Small intestine (tissue), 16 donors: ENCODE measurements at places on chromosomes 5 and 9. TPM values are rescaled to one million over a fixed set of nuclear protein-coding genes. Genes with fewer than 3 reads are reported as not detected.

LEAP2 gene
- 2.2 TPM for polyA plus RNA-seq

GRCh38 chr5:172118891-172119290, 69.1 kb downstream of the STK10 start:
- no peak for DNase-seq
- no peaks in the 10 kb centered on the region for H3K4me1 ChIP-seq
- H3K27me3 ChIP-seq: no peaks in the 10 kb centered on the region
- H3K4me3 ChIP-seq: no peak overlapping the region
- no peak overlapping the region for H3K27ac ChIP-seq
- H3K36me3 ChIP-seq: no peaks in the 10 kb centered on the region

GRCh38 chr9:125747053-125747764, at the start of gene PBX3:
TSS of gene PBX3 (plus strand) at chr9:125747373.
- DNase-seq: peak; percentile 76
- H3K4me1 ChIP-seq: peaks cover 3% of the 10 kb centered on the region
- peak within 1 kb of the TSS; percentile 76 for H3K27ac ChIP-seq
- H3K36me3 ChIP-seq: no peaks in the 10 kb centered on the region
- H3K27me3 ChIP-seq: peaks cover 25% of the 10 kb centered on the region
- H3K4me3 ChIP-seq: peak within 1 kb of the TSS; percentile 68

DNA sequence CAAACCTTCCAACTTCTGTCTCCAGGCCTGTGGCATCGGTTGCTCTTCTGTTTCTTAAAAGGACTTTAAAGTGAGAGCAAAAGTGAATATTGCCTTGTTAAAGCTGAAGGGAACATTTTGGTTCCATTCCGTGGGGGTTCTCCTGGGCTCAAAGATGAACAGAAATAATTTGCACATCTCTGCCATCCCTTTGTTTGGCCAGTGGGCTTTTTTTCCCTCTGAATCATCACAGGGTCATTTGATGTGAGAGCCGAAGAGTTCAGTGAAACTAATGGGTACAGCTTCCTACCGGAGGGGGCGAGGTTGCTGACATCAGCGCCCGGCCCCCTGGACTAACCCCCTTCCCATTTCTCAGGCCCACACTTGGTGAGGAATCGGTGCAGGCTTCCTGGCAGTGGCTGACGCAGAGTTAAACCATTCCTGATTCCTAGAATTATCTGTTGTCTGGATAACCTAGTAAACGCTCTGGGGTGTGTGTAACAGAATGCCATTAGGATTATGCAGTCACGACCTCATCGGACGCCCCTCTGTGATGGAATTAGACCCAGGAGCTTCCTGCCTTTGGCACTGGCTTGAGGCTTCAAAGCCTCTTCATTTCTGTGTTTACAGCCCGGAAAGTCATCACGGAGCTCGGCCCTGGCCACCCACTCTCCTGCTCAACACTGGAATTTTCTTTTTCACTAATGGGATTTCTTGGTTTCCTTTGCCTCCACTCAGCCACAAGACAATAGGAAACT, 61.6 kb upstream of the RPL26L1 start:
- no peaks in the 10 kb centered on the region for H3K27me3 ChIP-seq
- H3K4me3 ChIP-seq: no peak overlapping the region
- no peaks in the 10 kb centered on the region for H3K4me1 ChIP-seq
- H3K27ac ChIP-seq: peak overlapping the region; percentile 91

CCL27 gene
- not detected for polyA plus RNA-seq

GRCh38 chr5:174777583-174777982, 53.2 kb downstream of the MSX2 start:
- no peaks in the 10 kb centered on the region for H3K27me3 ChIP-seq
- no peak overlapping the region for H3K27ac ChIP-seq
- no peaks in the 10 kb centered on the region for H3K4me1 ChIP-seq
- no peaks in the 10 kb centered on the region for H3K36me3 ChIP-seq

CAVIN4 gene
- not detected for polyA plus RNA-seq

DNA sequence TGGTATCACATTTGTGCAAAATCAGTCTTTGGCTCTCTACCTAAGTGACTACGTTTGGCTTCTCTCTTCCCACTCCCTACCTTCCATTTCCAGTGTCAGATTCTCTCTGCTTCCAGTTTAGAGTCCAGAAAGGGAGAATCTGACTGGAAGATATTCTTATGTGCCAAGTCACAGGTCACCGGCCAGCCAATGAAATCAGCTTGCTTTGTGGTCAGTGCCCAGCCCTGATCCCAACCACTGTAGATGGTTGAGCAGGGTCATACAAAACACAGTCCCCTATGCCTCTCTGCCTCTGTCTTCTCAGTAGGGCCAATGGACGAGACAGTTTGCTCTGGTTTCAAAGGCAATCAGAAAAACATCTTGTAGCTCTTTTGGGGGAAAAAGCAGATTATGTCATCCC, 15.6 kb upstream of the EPB41L4B start:
- DNase-seq: no peak
- H3K4me1 ChIP-seq: no peaks in the 10 kb centered on the region
- no peak overlapping the region for H3K4me3 ChIP-seq
- H3K27me3 ChIP-seq: no peaks in the 10 kb centered on the region

HAND1 gene
- not detected for polyA plus RNA-seq

BARHL1 gene
- polyA plus RNA-seq: not detected

GRCh38 chr5:109324931-109325330, 84.8 kb downstream of the PJA2 start:
- DNase-seq: no peak
- H3K27me3 ChIP-seq: no peaks in the 10 kb centered on the region
- no peak overlapping the region for H3K4me3 ChIP-seq

DNA sequence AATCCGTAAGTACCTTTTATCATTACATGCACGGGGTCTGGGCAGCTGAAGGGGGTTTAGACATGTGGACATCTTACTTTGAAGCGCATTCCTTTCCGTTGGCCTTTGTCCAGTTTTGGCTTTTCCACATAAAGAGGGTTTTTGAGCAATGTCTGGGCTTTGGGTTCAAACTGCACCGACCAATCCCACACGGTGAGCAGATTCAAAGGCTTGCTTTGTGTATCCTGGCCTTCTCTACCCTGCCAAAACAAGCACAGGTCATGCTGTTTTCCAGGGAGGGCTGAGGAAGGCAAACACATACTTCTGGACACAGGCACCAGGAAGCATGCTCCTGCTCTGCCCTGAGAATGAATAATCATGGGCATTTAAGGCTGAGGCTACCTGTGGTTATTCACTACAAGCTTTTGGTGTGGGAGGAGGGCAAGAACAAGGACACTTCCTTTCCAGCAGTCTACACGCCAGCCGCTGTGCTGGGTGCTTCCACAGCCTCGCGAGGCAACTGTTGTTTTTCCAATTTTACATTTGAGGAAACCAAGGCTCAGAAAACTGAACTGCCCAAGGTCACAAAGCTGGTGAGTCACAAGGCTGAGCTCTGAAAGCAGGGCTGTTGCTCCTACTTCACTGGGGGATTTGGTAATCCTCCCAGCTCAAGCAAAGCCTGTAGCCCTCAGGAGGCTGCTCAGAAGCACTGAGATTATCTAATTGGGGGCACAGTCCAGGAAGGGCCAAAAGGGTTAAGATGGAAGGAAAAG, 59.8 kb upstream of the GOLPH3 start:
- no peak for DNase-seq
- H3K4me1 ChIP-seq: peaks cover 2% of the 10 kb centered on the region
- H3K27me3 ChIP-seq: no peaks in the 10 kb centered on the region
- peaks cover 5% of the 10 kb centered on the region for H3K36me3 ChIP-seq
- H3K27ac ChIP-seq: no peak overlapping the region

PLPP7 gene
- 1.9 TPM for polyA plus RNA-seq

DNA sequence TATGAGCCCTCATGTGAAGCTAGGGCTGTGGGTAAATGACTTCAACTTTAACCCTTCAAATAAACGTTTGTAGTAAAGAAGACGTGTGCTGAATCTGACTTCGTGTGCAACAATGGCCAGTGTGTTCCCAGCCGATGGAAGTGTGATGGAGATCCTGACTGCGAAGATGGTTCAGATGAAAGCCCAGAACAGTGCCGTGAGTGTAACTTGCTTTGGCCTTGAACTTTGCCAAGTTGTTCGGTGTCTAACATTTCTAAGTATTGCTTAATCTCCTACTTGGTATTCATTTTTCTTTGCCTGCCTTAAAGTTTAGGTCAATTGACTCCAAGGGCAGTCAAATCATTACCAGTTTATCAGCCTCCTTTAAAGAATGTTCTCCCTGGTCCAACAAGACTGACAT, 18.2 kb downstream of the VLDLR start:
- no peak overlapping the region for H3K4me3 ChIP-seq
- H3K36me3 ChIP-seq: no peaks in the 10 kb centered on the region
- H3K4me1 ChIP-seq: no peaks in the 10 kb centered on the region
- no peak overlapping the region for H3K27ac ChIP-seq
- no peaks in the 10 kb centered on the region for H3K27me3 ChIP-seq
- no peak for DNase-seq

GRCh38 chr9:130498298-130498917, 53.6 kb downstream of the ASS1 start:
- H3K27me3 ChIP-seq: no peaks in the 10 kb centered on the region
- peaks cover 5% of the 10 kb centered on the region for H3K36me3 ChIP-seq
- no peak overlapping the region for H3K27ac ChIP-seq
- peak; percentile 59 for DNase-seq
- peaks cover 43% of the 10 kb centered on the region for H3K4me1 ChIP-seq
- no peak overlapping the region for H3K4me3 ChIP-seq

GLRA1 gene
- polyA plus RNA-seq: not detected

DNA sequence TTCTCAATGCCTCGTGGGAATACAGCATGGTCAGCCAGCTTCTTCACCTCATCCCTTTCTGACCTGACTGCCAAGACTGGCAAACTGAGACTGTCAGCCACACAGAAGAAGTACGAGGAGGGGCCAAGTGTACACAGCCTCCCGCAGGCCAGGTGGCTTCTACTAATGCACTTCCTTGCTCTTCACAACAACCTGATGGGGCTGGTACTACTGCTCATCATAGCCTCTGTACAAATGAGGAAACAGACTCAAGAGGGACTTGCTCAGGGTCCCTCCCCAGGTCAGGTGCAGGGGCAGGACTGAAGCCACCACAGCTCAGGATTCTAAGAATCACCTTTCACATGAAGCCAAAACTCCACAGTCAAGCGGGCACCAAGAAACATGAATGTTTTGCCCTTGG, 21.3 kb downstream of the NIPAL4 start:
- no peaks in the 10 kb centered on the region for H3K4me1 ChIP-seq
- H3K27me3 ChIP-seq: no peaks in the 10 kb centered on the region
- H3K4me3 ChIP-seq: no peak overlapping the region
- peaks cover 38% of the 10 kb centered on the region for H3K36me3 ChIP-seq

- no peak overlapping the region for H3K27ac ChIP-seq
- no peak overlapping the region for H3K4me3 ChIP-seq
- peaks cover 13% of the 10 kb centered on the region for H3K36me3 ChIP-seq
- no peak for DNase-seq
Measured at GRCh38 chr9:72226146-72226812, 77.0 kb downstream of the GDA start.

DNA sequence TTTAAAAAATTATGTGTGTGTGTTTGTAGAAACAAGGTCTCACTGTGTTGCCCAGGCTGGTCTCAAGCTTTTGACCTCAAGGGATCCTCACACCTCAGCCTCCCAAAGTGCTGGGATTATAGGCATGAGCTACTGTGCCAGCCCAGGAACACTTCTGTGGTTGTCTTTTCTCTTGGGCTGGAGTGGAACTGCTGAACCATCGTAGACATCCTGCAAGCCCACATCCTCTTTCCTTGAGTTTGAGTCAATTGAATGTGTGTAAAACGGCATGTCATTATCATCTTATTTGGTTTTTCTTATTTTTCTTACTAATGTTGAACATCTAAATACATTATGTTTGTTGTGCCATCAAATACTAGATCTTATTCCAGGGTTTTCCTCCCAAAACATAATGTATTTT, 40.0 kb downstream of the EHMT1 start:
- H3K4me3 ChIP-seq: no peak overlapping the region
- DNase-seq: no peak
- no peaks in the 10 kb centered on the region for H3K27me3 ChIP-seq
- no peaks in the 10 kb centered on the region for H3K4me1 ChIP-seq
- peaks cover under 1% of the 10 kb centered on the region for H3K36me3 ChIP-seq

IFNA2 gene
- not detected for polyA plus RNA-seq

DNA sequence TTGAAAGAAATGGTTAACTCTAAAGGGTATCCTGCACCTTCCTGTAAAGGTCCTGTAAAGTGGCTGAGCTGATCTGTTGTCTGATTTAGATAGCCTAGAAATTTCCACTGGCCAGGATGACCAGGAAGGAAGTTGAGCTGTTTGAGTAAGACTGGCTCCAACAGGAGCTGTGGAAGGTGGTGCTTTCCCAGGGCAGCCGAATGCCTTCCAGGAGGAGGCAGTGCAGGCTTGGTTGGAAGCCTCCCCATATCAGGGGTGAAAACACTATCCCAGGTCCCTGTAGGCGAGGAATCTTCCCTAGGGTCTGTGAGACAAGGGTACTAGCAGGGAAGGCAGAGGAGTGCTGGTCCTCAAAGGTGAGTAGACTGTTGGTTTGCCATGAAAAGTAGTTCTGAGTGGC, 98.4 kb downstream of the LIX1 start:
- H3K4me3 ChIP-seq: no peak overlapping the region
- H3K4me1 ChIP-seq: peaks cover 1% of the 10 kb centered on the region
- no peaks in the 10 kb centered on the region for H3K27me3 ChIP-seq
- peak; percentile 68 for DNase-seq
